ENCODE measurements at places on chromosomes 2 and 18. TPM values are rescaled to one million over a fixed set of nuclear protein-coding genes. Genes with fewer than 3 reads are reported as not detected.

- H3K36me3 ChIP-seq = no peaks in the 10 kb centered on the region
- H3K4me3 ChIP-seq = no peak overlapping the region
- DNase-seq = no peak
- no peaks in the 10 kb centered on the region for H3K27me3 ChIP-seq
- peaks cover 8% of the 10 kb centered on the region for H3K4me1 ChIP-seq
- H3K27ac ChIP-seq = no peak overlapping the region
These were observed 33.9 kb upstream of the GLS start for GRCh38 chr2:190846746-190847145.

GRCh38 chr2:124798551-124798950 is 773.5 kb downstream of the CNTNAP5 start:
- no peak for DNase-seq
- no peak overlapping the region for H3K4me3 ChIP-seq
- H3K27me3 ChIP-seq = no peaks in the 10 kb centered on the region
- H3K36me3 ChIP-seq = no peaks in the 10 kb centered on the region
- H3K27ac ChIP-seq = no peak overlapping the region

DNA sequence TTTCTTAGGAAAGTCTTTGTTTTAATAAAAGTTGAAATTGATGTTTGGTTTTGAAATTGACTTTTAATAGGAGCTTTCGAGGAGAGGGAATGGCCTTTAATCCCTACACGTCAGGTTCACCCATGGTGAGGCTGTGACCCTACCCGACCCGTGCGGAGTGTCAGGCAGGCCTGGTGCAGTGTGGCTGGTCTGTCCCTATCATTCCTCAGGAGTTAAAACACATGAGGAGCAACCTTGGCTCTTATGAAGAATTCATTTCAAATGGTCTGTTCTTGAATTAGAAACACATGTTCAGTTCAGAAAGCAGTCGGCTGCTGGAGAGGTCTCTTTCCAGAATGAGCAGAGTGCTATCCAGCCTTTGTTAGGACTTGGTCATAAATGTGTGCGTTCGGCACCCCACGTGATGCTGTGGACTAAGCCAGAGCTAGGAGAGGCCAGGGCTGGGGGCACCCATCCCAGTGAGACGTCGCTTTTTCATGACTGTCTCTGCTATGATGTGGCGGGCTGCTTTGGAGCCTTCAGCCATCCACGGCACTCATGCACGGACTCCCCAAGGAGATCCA is 54.7 kb downstream of the EMILIN2 start:
- no peak overlapping the region for H3K27ac ChIP-seq
- no peaks in the 10 kb centered on the region for H3K27me3 ChIP-seq
- H3K4me3 ChIP-seq = no peak overlapping the region
- H3K36me3 ChIP-seq = no peaks in the 10 kb centered on the region
- no peak for DNase-seq
- peaks cover 9% of the 10 kb centered on the region for H3K4me1 ChIP-seq

GRCh38 chr2:1633936-1634587 is 110.3 kb downstream of the PXDN start:
- H3K4me3 ChIP-seq = no peak overlapping the region
- no peaks in the 10 kb centered on the region for H3K27me3 ChIP-seq
- no peak overlapping the region for H3K27ac ChIP-seq
- no peaks in the 10 kb centered on the region for H3K4me1 ChIP-seq
- no peak for DNase-seq
- H3K36me3 ChIP-seq = no peaks in the 10 kb centered on the region

GRCh38 chr2:63444565-63445288 is 143.6 kb downstream of the WDPCP start:
- H3K4me1 ChIP-seq = no peaks in the 10 kb centered on the region
- no peaks in the 10 kb centered on the region for H3K27me3 ChIP-seq
- no peak for DNase-seq
- no peak overlapping the region for H3K27ac ChIP-seq
- H3K4me3 ChIP-seq = no peak overlapping the region

Gene CYTIP
- 103 TPM for total RNA-seq

DNA sequence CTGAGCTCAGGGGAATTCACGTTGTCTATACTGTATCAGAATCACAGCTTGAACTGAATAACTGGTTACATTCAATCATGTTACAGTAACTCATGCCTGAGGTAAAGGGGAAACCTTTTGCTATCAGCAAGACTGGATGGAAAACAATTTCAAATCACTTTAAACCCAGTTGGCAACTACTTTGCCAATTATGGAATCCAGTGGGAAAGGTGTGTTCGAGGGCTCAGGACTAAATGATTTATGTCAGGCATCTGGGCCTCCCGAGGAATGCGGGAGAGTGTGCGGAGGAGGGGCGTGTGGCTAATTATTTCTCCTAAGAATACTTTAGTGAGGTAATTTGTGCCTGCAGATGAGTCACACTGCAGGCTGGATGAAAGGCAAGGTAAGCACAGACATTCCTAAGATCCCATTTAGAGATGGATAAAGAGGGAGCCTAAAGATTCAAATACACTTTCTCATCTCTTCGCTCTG is 100.1 kb downstream of the HRH4 start:
- H3K27me3 ChIP-seq = peaks cover 5% of the 10 kb centered on the region
- no peak for DNase-seq
- H3K36me3 ChIP-seq = no peaks in the 10 kb centered on the region

Gene DNAJC5G
- total RNA-seq = not detected

DNA sequence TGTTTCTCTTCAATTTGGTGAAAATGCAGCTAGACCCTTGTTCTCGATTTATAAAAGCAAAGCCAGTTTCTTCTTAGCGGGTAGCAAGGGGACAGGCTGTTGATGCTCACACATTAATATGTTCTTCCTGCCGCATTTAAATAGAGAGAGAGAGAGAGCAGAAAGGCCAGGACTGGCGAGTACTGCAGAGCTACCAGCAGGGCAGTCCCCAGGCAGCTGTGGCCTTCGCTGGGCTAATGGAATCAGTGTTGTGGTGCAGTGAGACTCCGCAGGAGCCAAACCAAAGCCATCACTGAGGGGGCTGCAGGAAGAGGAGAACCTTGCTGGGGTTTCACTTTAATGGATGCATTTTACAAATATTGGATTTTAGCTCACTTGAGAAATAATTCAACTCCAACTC is 223.6 kb downstream of the ACTR3 start:
- no peak overlapping the region for H3K27ac ChIP-seq
- H3K4me1 ChIP-seq = no peaks in the 10 kb centered on the region
- no peak for DNase-seq

DNA sequence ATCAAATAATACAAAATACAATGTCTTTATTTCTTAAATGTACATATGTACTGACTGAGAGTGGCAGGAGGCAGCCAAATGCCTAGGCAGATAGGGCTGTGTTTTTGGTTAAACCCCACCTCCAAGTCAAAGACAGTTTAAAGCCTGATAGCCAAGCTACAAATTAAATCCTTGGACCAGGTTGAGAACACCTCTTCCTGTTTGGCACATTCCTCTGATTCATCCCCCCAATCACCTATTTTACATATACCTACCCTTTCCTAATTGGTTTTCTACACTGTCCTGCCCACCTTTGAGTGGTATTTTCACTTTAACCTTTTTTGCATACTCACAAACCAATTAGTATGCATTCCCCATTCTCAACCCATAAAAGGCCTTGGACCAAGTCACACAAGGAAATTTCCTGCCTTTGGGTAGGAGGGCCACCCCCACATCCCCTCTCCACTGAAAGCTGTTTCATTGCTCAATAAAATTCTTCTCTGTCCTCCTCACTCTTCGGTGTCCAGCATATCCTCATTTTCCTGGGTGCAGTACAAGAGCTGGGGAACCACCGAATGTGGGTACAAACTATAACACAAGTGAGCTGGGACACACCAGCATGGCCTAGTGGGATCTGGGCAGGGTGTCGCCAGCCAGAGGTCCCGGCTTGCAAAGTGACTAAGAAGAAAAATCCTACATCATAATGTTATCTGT is 149.1 kb downstream of the UBE2E3 start:
- H3K27me3 ChIP-seq = no peaks in the 10 kb centered on the region
- no peak for DNase-seq
- no peaks in the 10 kb centered on the region for H3K36me3 ChIP-seq
- no peak overlapping the region for H3K27ac ChIP-seq
- peaks cover 12% of the 10 kb centered on the region for H3K4me1 ChIP-seq
- no peak overlapping the region for H3K4me3 ChIP-seq

Data from spleen (tissue), 13 donors.